A172 (cell line): ENCODE measurements at places on chromosomes 3 and 15.

- no peak for DNase-seq
These were observed 638.2 kb upstream of the NAALADL2 start for GRCh38 chr3:174220775-174221554.

- DNase-seq = no peak
These were observed 14.5 kb upstream of the FAN1 start for GRCh38 chr15:30889196-30889595.

DNA sequence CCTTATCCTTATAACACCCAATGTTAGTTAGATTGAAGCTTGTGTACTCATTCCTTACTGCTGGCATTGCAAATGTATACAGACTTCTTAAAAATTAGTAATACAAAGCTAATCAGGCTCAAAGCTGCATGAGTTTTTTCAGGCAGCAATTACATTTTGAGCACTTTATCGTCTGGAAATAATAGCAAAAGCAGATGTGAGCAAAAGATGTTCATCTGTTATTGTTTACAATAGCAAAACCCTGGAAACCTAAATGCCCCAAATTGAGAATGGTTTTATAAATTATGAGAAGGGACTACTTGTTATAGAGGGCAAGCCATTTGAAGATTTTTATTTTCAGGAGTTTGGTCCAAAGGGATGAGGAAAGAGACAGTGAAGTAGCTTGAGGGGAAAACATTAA lies 126.4 kb downstream of the GADL1 start:
- no peak for DNase-seq

DNA sequence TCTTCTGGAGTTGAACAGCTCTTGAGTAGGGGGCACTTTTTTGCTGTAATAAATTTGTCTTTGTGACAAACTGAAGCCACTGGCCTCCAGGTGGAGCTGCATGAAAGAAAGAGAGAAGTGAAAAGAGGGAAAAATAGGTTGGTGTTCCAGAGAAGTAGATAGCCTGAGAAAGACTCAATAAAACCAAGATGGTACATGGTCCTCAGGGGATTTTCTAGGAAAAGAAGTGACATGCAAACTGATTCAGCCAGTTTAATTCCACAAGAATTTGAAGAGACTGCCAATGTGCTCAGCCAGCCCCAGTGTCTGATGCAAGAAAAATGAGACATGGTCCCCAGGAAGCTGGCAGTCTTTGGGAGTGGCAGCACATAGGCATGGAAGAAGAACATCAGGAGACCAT lies 152.7 kb downstream of the CD47 start:
- DNase-seq = peak; percentile 44

- DNase-seq = no peak
These were observed 200.7 kb upstream of the SEMA6D start for GRCh38 chr15:47516558-47516957.

- DNase-seq = no peak
These were observed 32.2 kb downstream of the DUT start for GRCh38 chr15:48363474-48363873.

DNA sequence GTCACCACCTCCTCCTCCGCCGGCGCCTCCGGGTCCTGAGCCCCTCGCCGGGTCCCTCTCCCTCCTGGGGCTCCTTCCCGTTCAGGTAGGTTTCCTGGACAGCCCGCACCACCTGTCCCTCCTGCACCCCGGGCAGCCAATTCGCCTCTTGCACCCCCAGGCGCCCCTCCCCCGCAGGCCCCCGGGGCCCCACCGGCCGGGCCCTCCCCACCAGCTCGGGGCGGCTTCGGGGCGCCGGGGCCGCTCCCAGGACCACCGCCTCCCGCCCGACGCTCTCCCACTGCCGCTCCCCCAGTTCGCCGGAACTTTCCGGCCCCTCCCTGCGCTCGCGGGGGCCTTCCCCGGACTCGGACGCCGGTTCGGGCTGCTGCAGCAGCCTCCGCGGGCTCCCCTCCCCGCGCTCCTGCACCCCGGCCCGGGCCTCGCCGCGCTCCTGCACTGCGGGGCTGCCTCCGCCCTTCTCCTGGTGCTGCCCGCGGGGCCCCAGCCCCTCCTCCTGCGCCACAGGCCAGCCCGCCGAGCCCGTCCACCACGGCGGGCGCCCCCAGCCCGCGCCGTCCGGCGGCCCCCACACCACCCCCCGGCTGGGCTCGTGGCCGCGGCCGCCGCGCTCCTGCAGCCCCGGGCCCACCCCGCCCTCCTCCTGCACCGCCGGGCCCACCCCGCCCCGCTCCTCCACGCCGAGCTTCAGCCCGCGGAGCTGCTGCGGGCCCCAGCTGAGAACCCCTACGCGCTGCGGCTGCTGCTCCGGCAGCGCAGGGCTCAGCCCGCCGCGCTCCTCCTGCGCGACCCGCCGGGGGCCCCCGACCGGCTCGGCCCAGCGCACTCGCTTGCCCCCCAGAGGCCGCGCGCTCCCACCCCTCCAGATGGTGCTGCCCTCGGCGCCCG lies 587 bp upstream of the TNK2 start:
- DNase-seq = no peak
